Neural progenitor cell (in vitro differentiated cells): ENCODE measurements at places on chromosomes 4 and X. TPM values are rescaled to one million over a fixed set of nuclear protein-coding genes. Genes with fewer than 3 reads are reported as not detected.

The SPANXN4 gene
- not detected in 2 replicates for total RNA-seq

The TRPC5OS gene
- total RNA-seq, result not detected in 2 replicates

- no peak overlapping the region for H3K27ac ChIP-seq
- peaks cover 69% of the 10 kb centered on the region for H3K27me3 ChIP-seq
Measured at GRCh38 chr4:828641-829271, 2.8 kb upstream of the CPLX1 start.

- H3K36me3 ChIP-seq, result no peaks in the 10 kb centered on the region
- no peak overlapping the region for H3K27ac ChIP-seq
- H3K4me1 ChIP-seq, result no peaks in the 10 kb centered on the region
- no peak for DNase-seq
- no peaks in the 10 kb centered on the region for H3K27me3 ChIP-seq
- H3K4me3 ChIP-seq, result no peak overlapping the region
Measured at GRCh38 chr4:7659429-7660175, 224.9 kb upstream of the PSAPL1 start.

- H3K27ac ChIP-seq, result no peak overlapping the region
- no peaks in the 10 kb centered on the region for H3K27me3 ChIP-seq
- H3K36me3 ChIP-seq, result no peaks in the 10 kb centered on the region
- no peak overlapping the region for H3K4me3 ChIP-seq
- H3K4me1 ChIP-seq, result peaks cover 11% of the 10 kb centered on the region
Measured at GRCh38 chrX:132592880-132593279, 104.0 kb upstream of the MBNL3 start.

- no peak overlapping the region for H3K4me3 ChIP-seq
- H3K36me3 ChIP-seq, result no peaks in the 10 kb centered on the region
- H3K27ac ChIP-seq, result no peak overlapping the region
- DNase-seq, result no peak
- peaks cover 69% of the 10 kb centered on the region for H3K27me3 ChIP-seq
- H3K4me1 ChIP-seq, result no peaks in the 10 kb centered on the region
Measured at GRCh38 chr4:8906991-8907595, 35.5 kb upstream of the HMX1 start.

GRCh38 chr4:26204249-26204825 is 116.5 kb upstream of the RBPJ start:
- DNase-seq, result no peak
- H3K27ac ChIP-seq, result no peak overlapping the region
- no peak overlapping the region for H3K4me3 ChIP-seq
- no peaks in the 10 kb centered on the region for H3K36me3 ChIP-seq
- H3K4me1 ChIP-seq, result no peaks in the 10 kb centered on the region

DNA sequence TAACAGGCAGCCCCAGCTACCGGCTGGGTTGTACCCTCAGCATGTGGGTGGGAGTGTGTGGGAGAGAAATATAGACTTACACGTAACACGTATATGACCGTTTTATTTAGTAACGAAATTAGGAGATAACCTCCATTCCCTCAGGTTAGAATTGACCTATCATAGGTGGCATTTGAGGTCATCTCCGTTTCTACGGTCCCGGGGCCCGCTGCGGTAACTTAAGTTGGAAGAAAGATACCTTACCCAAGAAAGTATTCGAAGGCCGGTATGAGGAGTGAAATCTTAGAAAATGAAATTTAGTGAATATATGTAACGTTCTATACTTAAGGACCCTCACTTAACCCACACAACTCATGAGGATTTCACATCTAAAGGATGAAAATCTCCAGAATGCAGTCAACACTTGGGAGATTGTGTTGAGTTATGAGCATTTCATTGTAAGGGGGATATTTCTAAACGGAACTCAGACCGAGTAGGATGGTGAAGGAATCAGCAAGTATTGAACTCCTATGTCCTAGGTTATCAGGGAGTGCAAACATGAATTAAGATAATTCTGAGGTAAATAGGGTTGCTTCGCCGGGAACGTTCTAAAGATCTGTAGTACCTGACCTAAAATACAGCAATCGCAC is 891 bp downstream of the CISD2 start:
- H3K4me3 ChIP-seq, result peak overlapping the region; percentile 53
- no peaks in the 10 kb centered on the region for H3K36me3 ChIP-seq
- peaks cover 28% of the 10 kb centered on the region for H3K4me1 ChIP-seq
- peak overlapping the region; percentile 98 for H3K27ac ChIP-seq
- DNase-seq, result no peak

DNA sequence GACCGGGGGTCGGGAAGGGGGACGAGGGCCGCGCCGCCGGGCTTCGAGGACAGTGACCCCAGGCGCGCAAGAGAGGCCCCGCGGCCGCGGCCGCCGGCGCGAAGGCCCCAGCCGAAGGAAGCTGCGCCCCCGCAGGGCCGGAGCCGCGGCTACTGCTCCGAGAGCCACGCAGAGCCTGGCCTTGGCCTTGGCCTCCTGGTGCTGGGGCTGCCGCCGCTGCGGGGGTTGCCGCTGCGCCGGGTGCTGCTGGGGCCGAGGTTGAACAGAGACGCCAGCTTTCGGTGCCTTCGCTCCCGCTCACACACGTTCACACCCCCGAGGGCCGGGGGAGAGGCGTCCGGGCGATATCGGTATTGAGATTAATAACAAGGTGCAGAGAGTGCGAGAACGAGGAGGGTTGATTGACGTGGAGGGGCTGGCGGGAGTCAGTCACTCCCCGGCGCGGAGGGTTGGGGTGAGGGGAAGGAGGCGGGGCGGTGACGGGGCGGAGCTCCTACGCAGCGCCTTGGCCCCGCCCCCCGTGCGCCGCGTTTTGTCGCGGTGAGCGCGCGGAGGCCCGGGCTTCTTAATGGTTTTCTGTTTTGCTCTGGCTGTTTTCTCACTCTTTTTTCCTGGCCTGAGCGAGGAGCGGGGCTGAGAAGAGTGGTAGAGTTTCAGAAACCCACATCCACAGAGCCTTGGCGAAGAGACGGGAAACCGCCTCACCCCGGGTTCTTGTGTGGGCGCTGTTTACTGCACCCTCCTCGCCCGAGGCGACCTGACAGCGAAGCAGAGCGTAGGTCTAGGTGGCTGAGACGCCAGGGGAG is 878 bp upstream of the CNOT6L start:
- H3K27ac ChIP-seq, result no peak overlapping the region
- H3K27me3 ChIP-seq, result peaks cover 23% of the 10 kb centered on the region
- peak overlapping the region; percentile 87 for H3K4me3 ChIP-seq
- no peaks in the 10 kb centered on the region for H3K36me3 ChIP-seq
- H3K4me1 ChIP-seq, result peaks cover 8% of the 10 kb centered on the region

GRCh38 chrX:113275804-113276203 is 435.2 kb upstream of the AMOT start:
- no peak for DNase-seq
- no peaks in the 10 kb centered on the region for H3K36me3 ChIP-seq
- H3K27ac ChIP-seq, result no peak overlapping the region
